ENCODE measurements at places on chromosomes 3 and 15. TPM values are rescaled to one million over a fixed set of nuclear protein-coding genes. Genes with fewer than 3 reads are reported as not detected.

HESX1 gene
- not detected for total RNA-seq

PRR20G gene
- not detected for total RNA-seq

HTR3E gene
- total RNA-seq = not detected

SLC24A5 gene
- total RNA-seq = not detected

RETNLB gene
- total RNA-seq = not detected

DNA sequence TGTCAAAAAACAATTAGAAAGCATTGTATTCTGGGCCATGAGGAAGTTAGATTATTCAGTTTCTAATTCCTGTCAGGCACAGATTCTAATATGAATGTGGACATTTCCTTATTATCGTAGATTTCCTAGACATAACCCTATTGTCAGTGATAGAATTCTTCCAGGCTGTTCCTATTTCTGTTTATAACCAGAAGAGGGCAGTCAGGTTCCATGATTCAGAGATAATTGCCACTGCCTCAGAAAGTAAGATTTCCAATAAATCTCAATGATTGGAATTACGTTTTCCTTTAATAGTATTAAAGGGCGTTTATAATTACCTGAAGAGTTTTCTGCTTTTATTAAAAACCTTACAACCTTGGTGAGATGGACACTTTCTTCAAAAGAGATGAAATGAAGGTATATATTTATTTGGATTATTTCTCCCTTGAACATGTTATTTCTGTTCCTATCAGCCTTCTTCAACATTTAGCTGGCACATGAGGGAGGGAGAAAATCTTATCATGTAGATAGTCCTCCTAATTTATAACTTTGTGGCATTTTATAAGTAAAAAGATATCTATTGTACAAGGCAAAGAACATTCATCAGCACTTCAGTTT, 439.2 kb downstream of the MCTP2 start:
- H3K27ac ChIP-seq = peak overlapping the region; percentile 63
- no peak overlapping the region for H3K4me3 ChIP-seq
- no peak for DNase-seq
- H3K27me3 ChIP-seq = no peaks in the 10 kb centered on the region
- peaks cover 12% of the 10 kb centered on the region for H3K4me1 ChIP-seq

GRCh38 chr15:52857937-52858781, 68.0 kb upstream of the ONECUT1 start:
- no peaks in the 10 kb centered on the region for H3K27me3 ChIP-seq
- H3K4me3 ChIP-seq = no peak overlapping the region
- H3K27ac ChIP-seq = no peak overlapping the region

DNA sequence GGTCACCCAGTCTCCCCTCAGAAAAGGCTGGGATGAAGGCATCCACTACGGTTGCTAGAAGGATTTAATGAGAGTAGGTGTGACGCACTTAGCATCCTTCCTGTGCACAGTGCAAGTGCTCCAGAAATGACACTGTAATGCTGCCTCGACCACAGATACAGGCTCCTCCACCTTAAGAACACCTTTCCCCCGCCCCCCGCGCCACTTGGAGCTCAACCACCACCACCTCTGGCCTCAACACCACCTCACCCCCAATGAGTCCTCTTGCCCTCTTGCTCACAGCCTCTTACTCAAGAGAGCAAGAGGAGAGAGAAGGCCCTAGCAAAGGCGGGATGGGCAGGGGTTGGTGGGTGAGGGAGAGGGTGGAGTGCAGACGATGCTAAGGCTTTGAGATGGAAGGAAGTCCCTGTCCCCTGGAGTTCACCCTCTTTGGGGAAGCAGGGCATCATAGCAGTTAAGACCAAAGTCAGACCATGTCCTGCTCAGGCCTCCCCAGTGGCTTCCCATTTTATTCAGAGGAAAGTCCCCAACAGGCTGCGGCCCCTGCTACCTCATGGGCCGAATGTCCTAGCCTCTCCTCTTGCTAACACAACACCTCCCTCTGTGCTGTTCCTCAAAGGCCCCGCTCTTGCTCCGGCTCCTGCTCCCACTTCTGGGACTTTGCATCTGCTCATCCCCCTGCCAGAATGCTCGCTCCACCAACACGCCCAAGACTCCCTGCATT, 8.3 kb downstream of the STARD5 start:
- H3K4me1 ChIP-seq = peaks cover 31% of the 10 kb centered on the region
- no peak overlapping the region for H3K4me3 ChIP-seq
- H3K36me3 ChIP-seq = peaks cover 52% of the 10 kb centered on the region
- no peaks in the 10 kb centered on the region for H3K27me3 ChIP-seq
- H3K27ac ChIP-seq = peak overlapping the region; percentile 54

DNA sequence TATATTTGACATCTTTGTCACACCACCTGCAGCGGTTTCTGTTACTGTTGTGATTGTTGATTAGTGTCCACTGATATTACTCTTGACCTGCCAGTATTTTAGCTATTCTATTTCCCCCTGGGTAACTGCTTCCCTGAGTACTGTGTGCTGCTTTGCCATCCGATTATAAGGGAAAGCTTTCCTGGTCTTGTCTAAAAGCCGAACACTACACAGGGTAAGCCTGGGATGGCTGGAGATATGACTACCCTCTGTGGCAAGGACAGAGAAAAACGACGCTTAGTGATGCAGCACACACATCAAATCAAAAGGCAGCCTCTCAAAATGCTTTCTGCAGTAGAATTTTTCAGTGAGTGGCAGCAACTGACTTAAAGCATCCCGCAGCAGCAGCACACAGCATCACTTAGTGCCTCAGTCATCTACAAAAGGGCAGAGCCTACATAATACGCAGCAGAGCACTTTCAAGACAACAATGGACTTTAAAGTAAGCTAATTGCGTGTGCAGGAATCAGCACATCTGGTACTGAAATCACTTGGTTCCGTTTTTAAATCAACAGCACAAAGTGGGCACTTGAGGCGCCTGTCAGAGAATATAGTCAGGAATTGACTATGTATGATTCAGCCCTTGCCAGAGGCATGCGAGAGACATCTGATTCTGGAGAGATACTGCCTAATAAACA, 656.3 kb upstream of the TGFBR2 start:
- no peaks in the 10 kb centered on the region for H3K4me1 ChIP-seq
- no peak overlapping the region for H3K4me3 ChIP-seq
- no peak for DNase-seq
- no peaks in the 10 kb centered on the region for H3K27me3 ChIP-seq
- no peak overlapping the region for H3K27ac ChIP-seq
- H3K36me3 ChIP-seq = no peaks in the 10 kb centered on the region

DNA sequence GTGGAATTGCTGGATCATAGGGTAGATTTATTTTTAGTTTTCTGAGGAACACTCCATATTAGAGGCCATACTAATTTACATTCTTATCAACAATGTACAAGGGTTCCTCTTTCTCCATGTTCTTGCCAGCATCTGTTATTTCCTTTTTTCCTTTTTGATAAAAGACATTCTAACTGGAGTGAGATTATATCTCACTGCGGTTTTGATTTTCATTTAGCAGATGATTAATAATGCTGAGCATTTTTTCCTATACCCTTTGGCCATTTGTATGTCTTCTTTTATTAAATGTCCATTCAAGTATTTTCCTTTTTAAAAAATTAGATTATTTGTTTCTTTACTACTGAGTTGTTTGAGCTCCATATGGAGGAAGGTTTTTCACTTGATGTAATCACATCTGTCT, 1189.5 kb downstream of the ZPLD1 start:
- DNase-seq = no peak
- H3K27ac ChIP-seq = no peak overlapping the region
- no peak overlapping the region for H3K4me3 ChIP-seq
